ENCODE measurements at places on chromosomes 16 and 17.

- DNase-seq, result no peak
Measured at GRCh38 chr17:75227729-75228128, 22.2 kb downstream of the NUP85 start.

GRCh38 chr17:77882481-77883212 lies 75.9 kb upstream of the TNRC6C start:
- DNase-seq, result peak; percentile 66

DNA sequence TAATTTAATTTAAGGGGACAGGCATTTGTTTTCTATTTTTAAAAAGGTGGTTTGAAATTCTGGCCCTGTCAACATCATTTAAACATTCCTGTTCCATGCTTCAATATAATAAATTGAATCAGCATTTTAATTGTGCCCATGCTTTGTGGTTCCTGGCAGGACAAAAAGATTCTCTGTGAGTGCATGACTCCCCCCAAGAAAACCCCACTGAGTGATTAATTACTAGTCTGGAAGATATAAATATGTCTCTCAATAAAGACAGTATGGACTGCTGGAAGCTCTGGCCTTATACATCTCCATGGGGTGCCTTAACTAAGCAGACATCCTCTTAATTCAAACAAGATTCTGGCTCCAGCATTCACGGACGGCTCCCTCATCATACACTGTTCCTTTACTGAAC lies 95.0 kb upstream of the PSMD7 start:
- no peak for DNase-seq

DNA sequence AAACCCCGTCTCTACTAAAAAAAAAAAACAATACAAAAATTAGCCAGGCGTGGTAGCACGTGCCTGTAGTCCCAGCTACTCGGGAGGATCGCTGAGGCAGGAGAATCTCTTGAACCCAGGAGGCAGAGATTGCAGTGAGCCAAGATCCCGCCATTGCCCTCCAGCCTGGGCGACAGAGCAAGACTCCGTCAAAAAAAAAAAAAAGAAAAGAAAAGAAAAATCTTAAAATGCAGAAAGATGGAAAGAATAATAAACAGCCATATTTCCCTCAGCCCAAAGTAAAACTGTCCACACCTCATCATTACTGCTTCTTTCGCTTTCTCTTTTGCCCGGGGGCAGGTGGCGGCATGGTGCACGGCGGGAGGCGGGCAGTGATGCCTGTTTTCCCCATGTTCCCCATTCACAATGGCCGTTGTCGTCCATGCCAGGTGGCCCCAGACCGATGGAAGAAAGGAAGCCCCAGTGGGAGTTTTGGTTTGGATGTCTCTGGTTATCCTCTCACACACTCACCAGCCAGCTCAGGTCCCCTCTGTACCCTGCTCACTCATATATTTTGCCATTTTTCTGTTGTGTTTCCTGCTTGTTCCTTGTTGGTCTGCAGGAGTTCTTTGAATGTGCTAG lies 37.0 kb upstream of the PEMT start:
- no peak for DNase-seq

GRCh38 chr16:58338205-58338604 lies 43.4 kb upstream of the PRSS54 start:
- no peak for DNase-seq

- no peak for DNase-seq
Measured at GRCh38 chr16:3171855-3172593, 16.0 kb upstream of the OR1F1 start.

DNA sequence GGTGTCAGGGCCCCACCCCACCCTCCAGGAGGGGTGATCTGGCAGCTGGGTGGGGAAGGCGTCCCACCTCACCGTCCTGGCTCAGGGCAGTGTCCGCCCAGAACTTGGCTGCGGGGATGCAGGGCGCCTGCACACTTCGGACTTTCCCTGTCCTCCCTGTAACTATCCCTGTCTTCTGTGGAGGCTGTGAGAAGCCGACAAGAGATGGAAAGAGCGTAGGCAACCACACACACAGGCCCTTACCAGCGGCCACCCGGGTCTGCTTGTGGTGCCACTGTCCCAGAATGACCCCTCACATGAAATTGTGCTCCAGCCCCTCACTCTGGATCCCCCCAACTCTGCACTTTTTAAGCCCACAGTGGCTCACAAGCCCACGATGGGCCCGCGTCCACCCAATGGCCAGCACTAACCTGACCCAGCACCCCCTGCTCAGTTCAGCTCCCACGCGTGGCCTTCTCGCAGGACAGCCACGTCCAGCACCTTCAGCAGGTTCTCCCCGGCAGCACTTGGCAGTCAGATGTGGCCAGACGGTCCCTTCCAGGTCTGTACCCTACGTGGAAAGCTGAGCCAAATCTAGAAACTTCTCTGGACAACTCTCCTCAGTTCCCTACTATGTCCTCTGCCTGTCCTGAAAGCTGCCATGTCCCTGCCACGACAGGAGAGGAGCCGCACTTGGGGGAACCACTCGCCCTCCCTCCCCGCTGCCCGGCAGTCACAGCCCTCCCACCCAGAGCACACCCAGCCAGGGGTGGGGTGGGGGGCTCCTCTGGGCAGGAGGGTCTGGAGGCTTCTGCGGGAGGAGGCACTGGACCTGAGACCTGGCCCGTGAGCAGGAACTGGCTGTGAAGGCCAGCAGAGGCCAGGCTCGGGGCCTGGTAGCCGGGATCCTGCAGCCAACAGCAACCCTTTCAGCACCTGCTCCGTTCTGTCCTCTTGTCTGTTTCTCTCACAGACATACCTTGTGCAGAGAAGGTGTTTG lies 38.0 kb downstream of the PEMT start:
- DNase-seq, result no peak

- no peak for DNase-seq
Measured at GRCh38 chr17:4940555-4941318, 669 bp downstream of the RNF167 start.

DNA sequence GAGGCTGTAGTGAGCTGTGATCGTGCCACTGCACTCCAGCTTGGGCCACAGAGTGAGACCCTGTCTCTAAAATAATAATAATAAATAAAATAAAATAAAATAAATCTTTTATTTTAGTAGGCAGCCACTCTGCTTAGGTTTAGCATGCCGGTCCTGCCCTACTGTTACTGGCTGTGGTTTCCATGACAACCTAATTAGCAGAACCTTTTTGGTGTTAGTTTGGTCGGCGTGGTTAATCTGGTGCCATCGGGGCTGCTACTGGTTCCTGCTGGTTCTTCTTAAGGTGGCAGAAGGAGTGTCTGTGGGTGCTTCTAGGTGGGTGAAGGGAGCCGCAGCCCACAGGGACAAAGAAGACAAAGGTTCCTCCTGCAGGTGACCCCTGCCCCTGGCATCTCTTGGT lies 37.8 kb upstream of the CBX4 start:
- no peak for DNase-seq

- peak; percentile 6 for DNase-seq
Measured at GRCh38 chr16:23509782-23510163, 521 bp downstream of the GGA2 start.

DNA sequence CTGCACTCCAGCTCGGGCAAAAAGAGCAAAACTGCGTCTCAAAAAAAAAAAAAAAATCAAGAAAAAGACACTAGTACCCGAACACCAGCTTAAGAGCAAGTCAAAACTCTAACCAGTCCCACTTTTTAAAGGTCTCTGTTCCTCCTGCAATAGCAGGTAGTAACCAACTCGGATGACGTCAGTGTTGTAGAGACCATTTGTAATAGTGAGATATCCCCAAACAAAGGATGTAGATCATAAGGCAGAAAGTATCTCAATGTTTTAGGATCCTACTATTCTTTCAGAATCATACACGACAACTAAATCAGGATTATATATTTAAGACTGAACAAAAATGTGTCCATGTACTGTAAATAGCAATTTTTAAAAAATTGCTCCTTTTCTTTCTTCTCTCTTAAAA lies 2.4 kb downstream of the JPT1 start:
- no peak for DNase-seq

DNA sequence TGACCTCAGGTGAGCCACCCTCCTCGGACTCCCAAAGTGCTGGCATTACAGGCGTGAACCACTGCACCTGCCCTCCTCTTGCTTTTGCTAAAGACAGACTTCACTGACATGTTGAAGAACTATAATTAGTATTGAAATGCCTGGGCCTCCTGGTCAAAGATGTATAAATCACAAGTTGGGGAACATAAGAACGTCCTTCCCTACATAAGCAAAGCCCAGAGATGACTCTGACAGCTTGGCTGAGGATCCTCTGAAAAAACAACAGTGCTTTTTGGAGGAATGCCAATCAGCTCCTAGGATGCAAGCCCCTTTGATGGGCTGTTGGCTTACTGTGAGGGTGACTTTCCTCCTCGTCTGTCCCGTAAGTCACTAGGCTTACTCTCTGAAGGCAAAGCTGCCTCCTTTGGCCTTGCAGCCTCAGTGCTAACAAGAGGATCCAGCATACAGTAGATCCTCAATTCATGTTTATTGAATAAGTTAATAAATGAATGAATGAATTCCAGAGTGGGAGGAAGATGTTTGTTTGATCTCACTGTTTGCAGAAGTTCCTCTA lies 6.3 kb downstream of the APOH start:
- no peak for DNase-seq

GRCh38 chr17:73731733-73732132 lies 87.5 kb upstream of the SDK2 start:
- no peak for DNase-seq

GRCh38 chr16:30110661-30111060 lies 2.7 kb downstream of the GDPD3 start:
- no peak for DNase-seq

- no peak for DNase-seq
Measured at GRCh38 chr17:17727111-17727659, 45.9 kb downstream of the RAI1 start.

GRCh38 chr17:34852614-34853013 lies 108.6 kb downstream of the CCT6B start:
- no peak for DNase-seq

GRCh38 chr17:80706463-80706867 lies 161.8 kb downstream of the RPTOR start:
- no peak for DNase-seq

DNA sequence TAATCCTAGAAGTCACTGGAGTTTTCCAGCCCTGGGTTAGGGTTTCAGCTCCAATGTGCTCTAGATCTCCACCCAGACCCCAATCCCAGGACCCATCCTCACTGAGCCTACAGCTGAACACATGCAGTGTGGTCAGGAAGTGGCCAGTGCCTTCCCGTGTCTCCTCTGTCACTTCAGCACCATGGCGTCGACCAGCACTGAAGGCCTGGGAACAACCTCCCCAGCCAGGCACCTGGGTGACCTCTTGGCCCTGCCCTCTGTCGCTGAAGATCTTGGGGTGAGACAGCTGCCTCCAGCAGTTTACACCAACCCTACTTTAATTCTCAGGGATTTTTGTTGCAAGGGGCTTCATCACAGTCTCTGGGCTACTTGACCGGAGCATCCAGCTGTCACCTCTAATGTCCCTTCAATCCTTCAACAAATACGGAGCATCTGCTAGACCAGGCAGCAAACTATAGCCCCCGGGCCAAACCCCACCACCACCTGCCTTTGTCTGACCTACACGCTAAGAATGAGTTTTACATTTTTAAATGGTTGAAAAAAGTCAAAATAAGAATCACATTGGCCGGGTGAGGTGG lies 18.0 kb upstream of the GSG1L start:
- DNase-seq, result no peak

- no peak for DNase-seq
Measured at GRCh38 chr17:48550502-48551213, 5.7 kb upstream of the HOXB2 start.

- no peak for DNase-seq
Measured at GRCh38 chr17:57365420-57365819, 109.1 kb downstream of the MSI2 start.
